ENCODE measurements at places on chromosomes 2 and 18.

- no peak for DNase-seq
Measured at GRCh38 chr2:48116497-48116896, 210.2 kb upstream of the FBXO11 start.

- no peak for DNase-seq
Measured at GRCh38 chr2:222399038-222399783, 25.1 kb upstream of the SGPP2 start.

DNA sequence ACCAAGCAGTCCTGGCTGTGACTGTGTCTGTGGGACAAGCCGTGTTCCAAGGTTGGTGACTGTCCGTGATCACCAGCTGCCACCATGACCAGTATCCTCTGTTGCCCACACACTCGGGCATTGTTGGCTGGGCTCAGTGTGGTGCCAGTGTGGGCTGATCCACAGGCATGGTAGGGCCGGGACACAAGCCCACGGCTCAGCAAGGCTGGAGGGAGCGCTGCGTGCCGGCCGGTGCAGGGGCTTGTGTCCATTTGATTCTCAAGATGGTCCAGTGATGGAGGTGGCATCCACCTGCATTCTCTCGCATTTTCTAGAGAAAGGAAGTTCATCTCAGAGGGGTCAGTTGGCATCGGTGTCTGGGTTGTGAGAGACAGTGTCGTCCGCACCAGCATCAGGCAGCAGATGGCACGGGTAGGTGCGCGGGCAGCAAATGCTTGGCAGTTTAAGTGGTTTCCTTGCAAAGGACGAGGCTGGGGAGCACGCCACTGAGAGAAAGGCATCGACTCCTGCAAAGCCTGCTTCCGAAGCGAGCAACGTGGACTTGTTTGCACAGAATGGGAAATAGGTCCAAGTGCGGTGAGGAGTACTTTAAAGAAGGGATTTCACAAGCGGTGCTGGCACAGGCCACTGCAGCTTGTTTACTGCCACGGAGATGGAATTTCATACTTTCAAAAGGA, 20.9 kb downstream of the TWIST2 start:
- DNase-seq, result no peak

DNA sequence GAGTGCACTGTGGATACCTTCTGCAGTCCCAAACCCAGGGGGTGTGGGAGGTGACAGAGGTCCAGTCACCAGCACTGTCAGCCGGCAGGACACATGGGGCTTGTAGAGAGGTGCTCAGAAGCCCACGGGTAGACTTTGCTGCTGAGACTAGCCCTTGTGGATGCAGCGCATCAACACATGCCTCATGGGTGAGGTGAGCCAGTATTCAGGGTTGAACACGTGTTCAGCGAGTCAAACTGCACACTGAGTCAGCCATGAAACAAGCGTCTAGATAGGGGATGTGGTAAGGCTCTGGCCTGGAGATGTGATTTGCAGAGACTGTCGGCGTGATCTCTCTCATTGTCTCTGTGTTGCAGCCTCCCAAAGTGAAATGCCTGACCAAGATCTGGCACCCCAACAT, 35.8 kb upstream of the SCLY start:
- no peak for DNase-seq

- DNase-seq, result no peak
Measured at GRCh38 chr2:67650291-67651133, 253.4 kb downstream of the ETAA1 start.

Measured in T-helper 9 cell (primary cell).